ENCODE measurements at places on chromosomes 2 and 18.

DNA sequence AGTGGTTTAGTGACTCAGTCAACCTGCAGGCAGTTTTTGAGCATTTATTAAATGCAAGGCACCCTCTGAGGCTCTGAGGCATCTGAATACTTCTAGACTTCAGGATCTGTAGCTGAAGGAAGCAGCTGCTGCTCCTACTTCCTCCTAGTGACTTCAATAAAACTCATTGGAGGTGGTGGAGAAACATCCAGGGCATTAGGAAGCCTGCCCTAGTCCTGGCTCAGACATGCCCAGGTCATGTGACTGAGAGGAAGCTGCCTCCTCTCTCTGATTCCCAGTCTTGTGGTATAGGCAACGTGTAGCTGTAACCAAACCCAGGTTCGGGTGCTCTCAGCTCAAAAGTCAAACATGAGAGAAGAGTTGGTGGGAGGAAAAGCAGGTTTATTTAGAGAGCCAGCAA lies 287.2 kb upstream of the GYPC start:
- DNase-seq: no peak

DNA sequence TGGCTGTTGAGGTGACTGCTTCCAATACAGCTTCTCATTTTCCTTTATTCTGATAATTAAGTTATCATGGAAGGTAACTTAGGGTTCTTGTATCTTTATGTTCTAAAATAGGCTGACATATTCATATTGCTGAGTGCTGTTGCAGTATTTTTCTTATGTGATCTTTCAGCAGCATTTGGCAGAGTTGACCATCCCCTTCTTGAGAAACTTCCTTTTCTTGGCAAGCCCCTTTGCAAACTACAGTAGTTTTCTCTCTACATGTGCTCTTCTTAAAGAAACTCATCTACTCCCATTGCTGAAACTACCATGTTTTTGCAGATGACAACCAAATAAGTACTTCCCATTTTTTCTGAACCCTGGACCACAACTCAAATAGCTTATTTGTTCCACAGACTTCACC lies 476.5 kb upstream of the TRIB2 start:
- DNase-seq: no peak

DNA sequence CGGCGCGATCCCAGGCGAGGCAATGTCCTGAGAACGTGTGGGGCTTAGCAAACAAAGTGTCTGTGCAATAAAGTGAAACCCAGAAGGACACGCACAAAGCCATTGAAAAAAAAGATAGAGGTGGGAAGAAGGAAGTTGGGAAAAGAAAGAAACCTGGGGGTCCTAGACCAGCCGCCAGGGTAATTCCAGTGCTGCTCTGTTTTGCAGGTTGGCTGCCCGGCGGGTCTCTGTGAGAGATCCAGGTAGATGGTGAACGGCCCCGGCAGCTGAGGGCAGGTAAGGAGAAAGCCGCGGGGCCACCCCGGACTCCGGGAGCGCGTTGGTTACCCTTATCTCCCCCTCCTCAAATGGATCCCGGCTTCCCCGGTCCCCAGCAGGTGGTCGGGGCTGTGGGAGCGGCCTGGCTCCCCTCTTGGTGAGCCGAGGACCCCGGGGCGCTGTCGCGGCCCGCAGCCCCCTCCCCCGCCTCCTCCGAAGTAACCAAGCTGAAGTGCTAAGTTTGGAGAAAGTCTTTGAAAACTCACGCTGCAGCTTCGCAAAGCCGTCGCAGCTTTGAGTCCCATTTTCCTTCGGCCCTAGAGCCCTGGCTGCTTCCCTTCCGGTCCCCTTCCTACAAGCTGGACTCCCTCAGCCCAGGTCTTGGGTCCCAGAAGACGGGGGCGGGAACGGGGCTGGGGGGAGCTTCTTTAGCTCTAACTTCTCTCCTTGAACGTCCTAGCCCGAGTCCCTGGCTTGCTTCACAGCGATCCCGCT lies 588 bp downstream of the OTX1 start:
- DNase-seq: no peak

DNA sequence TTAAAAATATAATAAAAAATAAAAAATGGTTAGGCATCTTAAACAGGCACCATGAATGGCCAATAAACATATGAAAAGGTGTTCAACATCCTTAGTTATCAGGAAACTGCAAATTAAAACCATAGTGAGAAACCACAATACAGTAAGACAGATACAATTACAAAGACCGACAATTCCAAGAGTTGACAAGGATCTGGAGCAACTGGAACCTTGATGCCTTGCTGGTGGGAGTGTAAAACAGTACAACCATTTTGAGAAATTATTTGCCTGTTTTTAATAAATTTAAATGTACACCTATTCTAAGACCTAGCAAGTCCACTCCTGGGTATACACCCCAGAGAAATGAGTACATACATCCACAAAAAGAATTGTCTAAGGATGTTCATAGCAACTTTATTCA lies 49.1 kb downstream of the NGEF start:
- no peak for DNase-seq

DNA sequence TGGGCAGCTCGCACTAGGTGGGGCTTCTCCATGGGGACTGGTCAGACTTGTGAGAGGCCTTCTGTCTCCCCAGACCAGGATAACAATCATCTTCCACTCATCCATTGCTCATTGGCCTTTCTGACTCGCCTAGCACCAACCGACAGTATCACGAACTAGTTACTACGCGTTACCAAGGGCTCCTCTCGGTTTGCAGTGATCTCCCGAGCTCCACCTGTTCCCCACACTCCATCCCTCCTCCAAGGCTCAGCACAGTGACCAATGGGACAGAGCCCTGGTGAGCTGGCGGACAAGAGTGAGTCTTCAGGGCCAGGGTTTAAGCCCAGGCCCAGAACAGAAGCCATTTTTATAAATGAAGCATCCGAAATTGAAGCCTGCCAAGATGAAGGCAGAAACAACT lies 42.8 kb upstream of the SMAD7 start:
- DNase-seq: no peak

DNA sequence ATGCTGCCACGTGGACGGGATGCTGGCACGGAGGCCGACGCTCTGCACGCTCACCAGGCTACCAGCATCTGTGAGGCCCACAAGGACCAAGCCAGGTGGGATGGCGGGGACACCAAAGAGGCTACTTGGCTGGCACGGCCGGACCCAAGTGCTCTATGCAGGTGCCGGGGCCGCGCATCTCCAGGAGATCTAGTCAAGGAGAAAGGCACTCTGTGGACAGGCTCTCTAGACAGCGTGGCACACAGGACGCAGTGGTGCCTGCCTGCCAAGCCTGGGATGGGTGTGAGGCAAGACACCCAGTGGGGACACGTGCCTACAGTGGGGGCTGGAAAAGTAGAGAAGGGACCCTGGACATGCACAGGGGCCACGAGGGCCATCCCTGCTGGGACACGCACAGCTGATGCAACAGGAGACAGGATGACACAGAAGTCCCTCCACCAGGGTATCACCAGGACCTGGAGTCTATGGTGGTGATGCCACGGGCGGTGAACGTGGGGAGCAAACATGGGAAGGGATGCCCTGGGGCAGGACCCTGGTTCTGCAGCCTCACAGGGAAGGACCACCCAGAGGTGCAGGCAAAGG lies 28.5 kb downstream of the ZNF516 start:
- no peak for DNase-seq

DNA sequence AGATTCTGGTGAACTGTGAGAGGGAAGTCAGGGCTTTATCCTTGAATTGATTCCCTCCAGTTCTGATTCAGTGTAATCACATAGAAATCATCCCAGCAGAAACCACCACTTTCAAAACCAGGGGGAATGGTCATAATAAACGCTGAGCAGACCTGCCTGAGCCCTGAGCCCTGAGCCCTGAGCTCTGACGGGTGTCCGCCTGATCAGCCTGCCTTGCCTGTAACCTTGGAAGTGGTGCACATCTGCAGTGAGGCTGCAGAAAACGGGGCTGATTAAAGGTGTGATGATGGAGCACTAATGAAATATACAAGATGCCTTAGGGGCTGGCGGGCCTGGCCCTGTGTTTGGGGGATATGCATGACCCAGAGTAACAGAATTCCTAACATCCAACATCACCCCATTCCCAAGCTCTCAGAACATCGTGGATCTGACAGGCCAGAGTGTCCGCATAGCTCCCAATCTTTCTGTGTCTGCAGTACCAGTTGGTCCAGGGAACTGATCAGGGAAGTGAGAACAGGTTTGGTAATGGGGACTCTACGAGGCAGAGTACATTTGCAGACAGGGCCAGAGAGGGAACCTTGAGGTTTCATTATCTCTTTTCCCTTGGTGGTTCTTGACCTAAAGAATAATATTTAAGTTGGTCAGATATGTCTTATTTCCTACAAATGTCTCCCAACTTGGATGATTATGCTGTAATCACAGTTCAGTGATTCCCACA lies 37.8 kb downstream of the KCTD18 start:
- no peak for DNase-seq

DNA sequence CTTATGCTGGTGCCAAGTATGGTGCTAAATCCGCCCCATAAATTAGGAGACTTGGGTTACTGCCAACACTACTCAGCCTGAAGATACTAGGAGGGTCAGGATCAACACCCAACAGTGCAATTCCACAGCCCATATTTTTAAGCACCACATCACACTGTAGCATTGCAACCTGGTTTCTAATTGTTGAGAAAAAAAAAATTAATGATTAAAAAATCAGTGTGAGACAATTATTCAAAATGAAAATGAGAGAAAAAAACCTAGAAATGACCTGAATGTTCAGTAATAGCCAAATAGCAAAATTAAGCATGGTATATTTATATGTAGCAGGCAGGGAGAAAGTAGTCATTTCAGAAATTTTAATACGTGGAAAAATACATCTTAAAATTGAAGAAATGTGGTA lies 29.2 kb upstream of the HNRNPLL start:
- DNase-seq: no peak

- DNase-seq: no peak
Observed at GRCh38 chr2:180046776-180047175, 39.7 kb upstream of the CWC22 start.

- no peak for DNase-seq
Observed at GRCh38 chr2:54084600-54084999, 30.8 kb upstream of the ACYP2 start.

GRCh38 chr2:45994060-45994459 lies 303.1 kb upstream of the EPAS1 start:
- DNase-seq: no peak

GRCh38 chr2:3864943-3865865 lies 161.8 kb downstream of the DCDC2C start:
- DNase-seq: no peak

- DNase-seq: peak; percentile 31
Observed at GRCh38 chr18:7567474-7568425, 634 bp downstream of the PTPRM start.

- DNase-seq: no peak
Observed at GRCh38 chr2:119126650-119127049, 31.9 kb downstream of the C1QL2 start.

DNA sequence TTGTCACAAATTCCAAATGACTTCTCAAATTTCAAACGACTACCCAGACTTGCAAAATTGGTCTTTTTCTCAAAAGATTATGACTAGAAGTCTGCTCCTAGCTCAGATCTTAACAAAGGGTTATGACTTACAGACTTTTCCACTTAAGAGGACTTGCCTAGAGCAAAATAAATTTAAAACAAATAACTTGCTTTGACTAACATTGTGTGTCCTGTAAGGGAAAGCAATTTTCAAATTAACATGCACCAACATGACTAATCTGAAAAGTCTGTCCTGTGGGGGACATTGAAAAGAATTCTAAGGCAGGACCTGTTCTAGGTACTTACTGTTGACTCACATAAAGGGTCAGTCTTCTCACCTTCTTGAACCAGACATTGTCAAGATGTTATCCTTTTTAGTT lies 53.5 kb upstream of the TMEM200C start:
- DNase-seq: no peak

DNA sequence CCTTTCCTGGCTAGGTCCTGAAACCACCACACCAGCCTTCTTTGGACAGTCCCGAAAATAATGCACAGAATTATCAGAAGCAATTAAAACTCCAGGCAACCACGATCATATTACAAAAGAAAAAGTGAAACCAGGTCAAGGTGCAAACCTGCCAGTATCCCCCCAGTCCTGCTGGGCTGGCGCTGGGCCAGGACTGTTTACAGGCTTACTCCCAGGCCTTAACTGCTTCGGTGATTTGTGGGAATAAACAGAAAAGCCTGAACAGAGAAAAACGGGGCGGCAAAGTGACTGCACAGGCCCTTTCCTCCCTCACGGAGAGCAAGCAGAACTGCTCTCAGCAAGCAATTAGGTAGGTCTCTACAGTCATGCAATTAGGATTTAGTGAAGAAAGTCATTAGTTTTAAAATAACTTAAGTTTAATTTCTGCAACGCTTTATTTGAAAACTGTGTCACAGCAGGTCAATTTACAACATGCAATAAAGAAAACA lies 1.3 kb downstream of the HDAC4 start:
- peak; percentile 78 for DNase-seq

DNA sequence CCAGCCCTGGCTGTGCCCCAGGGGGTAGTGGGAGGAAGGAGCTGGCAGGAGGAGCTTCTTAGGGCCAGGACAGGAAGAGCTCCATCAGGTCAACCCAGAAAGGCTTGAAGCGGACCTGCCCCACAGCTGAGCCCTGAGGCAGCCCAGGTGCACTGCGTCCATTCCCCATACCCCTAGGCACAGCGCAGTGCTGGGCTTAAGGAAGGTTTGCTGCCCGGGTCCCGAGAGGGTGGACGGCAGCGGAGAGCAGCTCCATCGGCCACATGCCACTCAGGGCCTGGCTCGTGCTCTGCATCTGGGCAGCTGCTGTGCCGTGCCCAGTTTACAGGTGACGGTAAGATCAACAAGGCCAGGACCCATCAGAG lies 26.4 kb downstream of the DNMT3A start:
- no peak for DNase-seq

GRCh38 chr2:219247678-219248642 lies 2.7 kb downstream of the STK16 start:
- no peak for DNase-seq

GRCh38 chr2:178105566-178105965 lies 6.7 kb upstream of the RBM45 start:
- DNase-seq: no peak

DNA sequence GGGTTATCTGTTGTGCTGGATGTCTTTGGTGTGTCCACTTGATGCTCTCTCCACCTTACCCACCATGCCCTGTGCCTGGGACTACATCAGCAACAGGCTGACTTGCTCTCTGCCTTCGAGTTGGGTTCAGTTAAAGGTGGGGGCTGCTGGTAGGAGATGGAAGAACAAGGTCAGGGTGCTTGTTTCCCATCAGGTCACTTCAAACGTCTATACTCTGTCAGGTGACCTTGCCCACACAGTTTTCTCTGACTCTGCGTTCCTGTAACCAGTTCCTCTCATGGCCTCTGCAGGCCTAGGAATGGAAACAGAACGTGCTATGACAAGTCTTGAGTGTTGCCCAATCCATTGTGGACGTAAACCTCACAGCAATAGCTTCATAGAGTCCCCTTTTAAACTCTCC lies 38.4 kb upstream of the PAPOLG start:
- DNase-seq: peak; percentile 11

GRCh38 chr18:48409591-48410094 lies 460 bp upstream of the ZBTB7C start:
- DNase-seq: peak; percentile 26

DNA sequence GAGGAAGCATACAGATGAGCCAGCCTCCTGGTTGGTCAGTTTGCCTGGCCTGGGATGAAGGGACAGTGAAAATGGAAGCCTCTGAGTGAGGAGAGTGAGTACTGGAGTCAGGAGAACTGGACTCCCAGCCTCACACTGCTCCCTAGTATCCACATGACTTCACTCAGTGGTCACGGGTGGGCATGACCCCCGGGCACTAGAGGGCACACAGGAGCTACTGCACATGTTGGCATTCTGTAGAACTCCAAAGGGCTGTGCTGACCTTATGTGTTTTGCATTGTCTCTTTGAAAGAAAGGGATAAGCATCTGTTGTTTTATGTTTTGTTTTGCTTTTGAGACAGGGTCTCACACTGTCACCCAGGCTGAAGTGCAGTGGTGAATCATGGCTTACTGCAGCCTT lies 23.7 kb downstream of the NCAPH start:
- no peak for DNase-seq

Data from large intestine (tissue), 12 donors.